Bronchial smooth muscle cell (primary cell): ENCODE measurements at places on chromosomes 6 and 20. TPM values are rescaled to one million over a fixed set of nuclear protein-coding genes. Genes with fewer than 3 reads are reported as not detected.

The RAD21L1 gene
- total RNA-seq: under 0.01 TPM in 1 of 2 replicates, not detected in the other

The WFDC12 gene
- total RNA-seq: not detected in 2 replicates

The SYCP2L gene
- total RNA-seq: under 0.01 TPM in 1 of 2 replicates, not detected in the other

The BPIFA1 gene
- total RNA-seq: not detected in 2 replicates

The ESR1 gene
- total RNA-seq: 0.63 and 0.77 TPM in 2 replicates

The TREM1 gene
- 0.16 TPM in 1 of 2 replicates, not detected in the other for total RNA-seq

The SLC22A16 gene
- not detected in 2 replicates for total RNA-seq

The C6orf141 gene
- 0.17 and 0.79 TPM in 2 replicates for total RNA-seq

The AHI1 gene
- total RNA-seq: 21.3 and 23.3 TPM in 2 replicates

The MMS22L gene
- 5.4 and 8.9 TPM in 2 replicates for total RNA-seq

The CENPB gene
- 91.4 and 119 TPM in 2 replicates for total RNA-seq

The MAP3K5 gene
- total RNA-seq: 15.5 and 20.0 TPM in 2 replicates

The CALHM6 gene
- total RNA-seq: 0.79 TPM in 1 of 2 replicates, not detected in the other

The PLA2G7 gene
- total RNA-seq: not detected in 2 replicates

The RALGAPA2 gene
- total RNA-seq: 3.8 and 4.5 TPM in 2 replicates

The PSORS1C1 gene
- 1.4 and 2.8 TPM in 2 replicates for total RNA-seq

The PREX1 gene
- total RNA-seq: 20.6 and 30.7 TPM in 2 replicates

The OPRM1 gene
- total RNA-seq: under 0.01 TPM in 1 of 2 replicates, not detected in the other

The GPR6 gene
- not detected in 2 replicates for total RNA-seq

The RSPO3 gene
- total RNA-seq: 0.77 and 2.7 TPM in 2 replicates

The PLCB4 gene
- total RNA-seq: 3.1 and 8.2 TPM in 2 replicates

The SIRPA gene
- total RNA-seq: 6.6 and 8.2 TPM in 2 replicates

The MAS1 gene
- not detected in 2 replicates for total RNA-seq

The KIFC1 gene
- total RNA-seq: 0.52 and 2.7 TPM in 2 replicates

The SLC52A3 gene
- not detected in 2 replicates for total RNA-seq

The ZFP57 gene
- total RNA-seq: 2.8 TPM in 1 of 2 replicates, not detected in the other

The PRRT1 gene
- total RNA-seq: 0.09 and 0.32 TPM in 2 replicates

The FANCE gene
- 3.1 and 3.8 TPM in 2 replicates for total RNA-seq

The TRDN gene
- not detected in 2 replicates for total RNA-seq

The NUP43 gene
- 12.0 and 14.5 TPM in 2 replicates for total RNA-seq

The IL17A gene
- not detected in 2 replicates for total RNA-seq

The C2 gene
- total RNA-seq: 0.86 and 2.0 TPM in 2 replicates

The PET117 gene
- 11.0 and 11.4 TPM in 2 replicates for total RNA-seq

The RFX6 gene
- total RNA-seq: not detected in 2 replicates

The SLC17A4 gene
- not detected in 2 replicates for total RNA-seq

The SCRT2 gene
- total RNA-seq: not detected in 2 replicates
